ENCODE measurements at places on chromosomes 5 and 9.

GRCh38 chr5:74638544-74638969, 2.0 kb downstream of the ENC1 start:
- DNase-seq, result no peak

GRCh38 chr9:15239816-15240215, 67.2 kb downstream of the TTC39B start:
- no peak for DNase-seq

- DNase-seq, result no peak
These were observed 61.0 kb upstream of the TARS1 start for GRCh38 chr5:33379757-33380156.

DNA sequence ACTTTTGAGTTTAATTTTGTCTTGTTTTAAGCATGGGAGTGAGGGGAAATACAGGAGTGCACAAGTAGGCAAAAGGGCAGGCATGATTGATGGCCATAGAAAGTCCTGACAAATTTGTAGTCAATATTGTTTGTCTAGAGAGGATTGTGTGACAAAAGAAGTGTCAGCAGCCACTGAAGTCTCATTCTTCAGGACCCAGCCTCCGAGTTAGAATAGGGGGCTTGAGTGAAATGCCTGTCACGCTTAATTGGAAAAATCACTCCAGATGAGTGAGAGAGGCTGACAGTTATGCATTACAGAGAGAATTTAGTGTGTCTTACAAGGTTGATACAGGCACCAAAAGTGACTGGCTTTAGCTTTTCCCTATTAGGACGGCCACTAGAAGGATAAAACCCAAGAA, 81.9 kb upstream of the RPS23 start:
- no peak for DNase-seq

DNA sequence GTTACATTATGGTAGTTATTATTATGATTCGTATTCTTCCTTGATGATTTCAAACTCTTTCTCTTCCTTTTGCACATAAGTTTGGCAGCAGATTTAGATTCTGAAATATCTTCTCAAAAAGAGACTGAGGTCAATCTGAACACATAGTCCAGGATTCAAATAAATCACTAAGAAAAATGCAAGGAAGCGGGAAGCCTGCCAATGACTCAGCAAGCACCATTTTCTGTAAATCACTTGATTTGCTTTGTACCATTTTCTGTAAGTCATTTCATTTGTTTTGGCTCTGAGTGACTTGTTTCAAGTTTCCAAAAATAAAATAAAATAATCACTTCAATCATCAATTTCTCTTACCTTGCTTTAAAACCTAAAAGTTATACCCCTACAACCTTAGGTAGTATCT, 24.6 kb upstream of the GLIS3 start:
- no peak for DNase-seq

- no peak for DNase-seq
These were observed 1.8 kb downstream of the GSN start for GRCh38 chr9:121269642-121270254.

- DNase-seq, result no peak
These were observed 51.8 kb upstream of the TLE1 start for GRCh38 chr9:81741103-81741502.

DNA sequence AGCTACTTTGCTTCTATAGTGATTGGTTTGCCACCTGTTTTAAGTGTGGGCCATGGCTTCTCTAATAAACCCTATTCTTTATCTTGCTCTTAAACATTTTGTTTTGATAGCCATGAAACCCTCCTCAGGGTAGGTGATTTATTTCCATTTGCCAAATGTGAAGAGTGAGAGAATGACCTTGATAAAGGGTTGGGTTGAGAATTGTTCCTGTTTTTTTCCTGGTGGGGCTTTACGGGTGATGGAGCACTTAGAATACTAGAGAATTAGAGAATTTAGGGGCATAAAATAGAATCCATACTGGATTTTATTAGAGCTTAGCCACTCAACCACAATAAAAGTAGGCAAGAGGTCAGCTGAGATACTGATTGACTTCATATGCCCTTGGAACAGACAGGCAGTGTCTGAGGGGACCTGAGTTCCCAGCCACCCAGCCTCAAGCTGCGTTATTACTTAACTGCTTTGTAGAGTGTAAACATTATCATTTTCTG, 68.9 kb downstream of the COMMD10 start:
- no peak for DNase-seq

GRCh38 chr5:90983711-90984124, 399.4 kb downstream of the ARRDC3 start:
- DNase-seq, result no peak

DNA sequence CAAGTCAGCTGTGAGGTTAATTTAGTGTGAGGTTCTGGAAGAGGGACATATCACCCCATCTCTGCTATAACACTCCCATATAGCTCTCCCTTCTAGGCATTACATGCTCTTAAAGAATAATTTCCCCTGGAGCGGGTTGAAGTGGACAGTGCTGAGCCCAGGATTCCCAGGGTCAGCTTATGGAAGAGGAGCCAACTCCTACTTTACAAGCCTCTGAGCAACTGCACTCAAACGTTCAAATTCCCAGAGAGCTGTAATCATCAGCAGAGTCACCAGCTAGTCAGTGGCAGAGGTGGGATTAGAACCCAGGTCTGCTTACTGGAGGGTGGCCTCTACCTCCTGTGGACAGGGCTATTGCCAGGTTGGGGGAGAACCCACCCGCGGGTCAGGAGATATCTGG, 1.4 kb downstream of the NEURL1B start:
- DNase-seq, result no peak

DNA sequence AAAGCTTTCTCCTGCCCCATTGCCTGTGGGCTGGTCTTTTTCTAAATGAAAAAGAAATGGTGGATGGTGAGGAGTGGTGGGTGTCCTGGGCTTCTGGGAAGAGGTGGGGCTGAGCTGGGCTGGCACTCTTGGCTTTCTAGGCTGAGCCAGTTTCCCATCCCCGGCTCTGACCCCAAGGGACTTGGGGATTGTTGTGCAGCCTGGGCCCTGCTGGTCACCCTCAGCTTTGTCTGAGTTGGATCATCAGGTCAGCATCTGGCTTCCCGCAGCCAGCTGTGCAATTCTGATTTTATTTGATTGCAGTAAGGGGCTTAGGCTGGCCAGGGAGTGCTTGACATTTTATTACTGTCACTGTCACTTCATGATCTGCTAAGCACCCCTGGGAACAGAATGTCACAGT, 25.3 kb downstream of the GLRA1 start:
- DNase-seq, result no peak

DNA sequence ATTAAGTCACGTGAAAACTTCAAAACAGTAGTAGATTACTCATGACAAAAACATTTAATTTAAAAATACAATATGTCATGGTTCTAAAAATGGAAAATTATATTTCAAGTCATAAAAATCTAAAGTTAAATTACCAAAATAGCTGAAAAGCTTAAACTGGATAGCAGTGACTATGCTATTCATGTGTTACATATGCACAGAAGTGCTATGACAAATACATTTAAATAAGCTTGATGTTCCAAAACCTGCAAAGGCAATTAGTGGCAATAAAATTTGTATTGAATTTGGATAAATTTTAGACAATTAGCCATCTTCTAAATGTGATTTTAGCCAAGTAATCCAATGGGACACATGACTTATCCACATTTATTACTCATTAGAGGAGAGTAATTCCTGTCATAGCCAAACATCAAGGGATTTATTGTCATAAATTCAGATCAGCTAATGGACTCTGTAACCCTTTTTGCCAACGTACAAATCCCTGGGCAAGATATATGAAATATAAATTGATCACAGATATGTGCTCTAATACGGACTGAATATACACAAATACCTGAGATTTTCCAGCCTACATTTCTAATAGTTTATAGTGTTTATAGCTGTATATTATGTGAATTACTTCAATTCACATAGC, 419.4 kb downstream of the ISL1 start:
- DNase-seq, result no peak

DNA sequence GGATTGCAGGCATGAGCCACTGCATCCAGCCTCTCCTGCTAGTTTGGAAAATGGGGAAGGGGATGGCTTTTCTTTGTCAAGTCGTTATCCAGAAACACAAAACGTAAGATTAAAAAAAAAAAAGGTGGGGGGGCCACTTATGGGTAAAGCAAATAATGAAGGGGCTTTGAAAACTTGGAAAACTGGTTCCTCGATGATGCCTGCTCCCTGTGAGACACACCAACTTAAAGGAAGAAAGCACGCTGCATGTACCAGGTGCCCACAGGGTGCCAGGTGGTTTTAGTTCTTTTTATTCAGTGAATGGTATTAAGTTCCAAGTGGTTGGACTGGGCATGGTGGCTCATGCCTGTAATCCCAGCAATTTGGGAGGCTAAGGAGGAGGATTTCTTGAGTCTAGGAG, 170.1 kb downstream of the GOLPH3 start:
- DNase-seq, result no peak

DNA sequence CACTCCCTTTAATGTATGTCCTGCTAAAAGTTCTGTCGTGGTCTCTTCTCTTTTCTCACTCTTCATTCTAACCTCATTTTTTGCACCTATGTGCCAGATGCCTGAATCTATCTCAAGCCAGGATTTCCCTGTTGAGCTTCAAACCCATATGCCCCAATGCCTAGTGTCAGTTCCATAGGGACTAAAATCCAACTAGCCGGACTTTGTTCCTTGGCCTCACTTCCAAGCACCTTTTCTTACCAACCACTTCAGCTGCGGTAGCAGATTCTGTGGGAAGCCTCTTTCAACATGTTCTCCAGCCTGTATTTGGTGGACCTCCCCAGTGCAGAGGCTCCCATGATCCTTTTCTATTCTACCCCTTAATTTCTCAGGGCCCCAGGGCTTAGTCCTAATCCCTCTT, 17.5 kb downstream of the C9orf57 start:
- DNase-seq, result no peak

DNA sequence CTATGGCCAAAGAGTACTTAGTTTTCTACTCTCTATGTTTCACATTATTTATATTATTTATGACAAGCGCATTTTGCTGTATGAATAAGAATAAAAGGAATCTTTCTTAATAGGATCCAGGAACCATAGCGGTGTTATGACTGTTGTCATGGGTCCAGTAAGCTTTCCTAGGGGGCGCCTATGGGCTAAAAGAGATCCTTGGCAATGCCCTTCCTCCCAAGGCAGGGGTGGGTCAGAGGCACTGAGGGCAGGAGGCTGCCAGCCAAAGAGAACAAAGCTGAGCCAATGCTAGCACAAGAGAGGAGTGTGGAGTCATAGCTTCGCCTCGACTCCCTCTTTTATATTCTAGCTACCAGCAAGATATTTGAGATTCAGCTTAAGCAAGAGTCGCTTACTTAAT, 98.4 kb upstream of the GNAQ start:
- DNase-seq, result no peak

DNA sequence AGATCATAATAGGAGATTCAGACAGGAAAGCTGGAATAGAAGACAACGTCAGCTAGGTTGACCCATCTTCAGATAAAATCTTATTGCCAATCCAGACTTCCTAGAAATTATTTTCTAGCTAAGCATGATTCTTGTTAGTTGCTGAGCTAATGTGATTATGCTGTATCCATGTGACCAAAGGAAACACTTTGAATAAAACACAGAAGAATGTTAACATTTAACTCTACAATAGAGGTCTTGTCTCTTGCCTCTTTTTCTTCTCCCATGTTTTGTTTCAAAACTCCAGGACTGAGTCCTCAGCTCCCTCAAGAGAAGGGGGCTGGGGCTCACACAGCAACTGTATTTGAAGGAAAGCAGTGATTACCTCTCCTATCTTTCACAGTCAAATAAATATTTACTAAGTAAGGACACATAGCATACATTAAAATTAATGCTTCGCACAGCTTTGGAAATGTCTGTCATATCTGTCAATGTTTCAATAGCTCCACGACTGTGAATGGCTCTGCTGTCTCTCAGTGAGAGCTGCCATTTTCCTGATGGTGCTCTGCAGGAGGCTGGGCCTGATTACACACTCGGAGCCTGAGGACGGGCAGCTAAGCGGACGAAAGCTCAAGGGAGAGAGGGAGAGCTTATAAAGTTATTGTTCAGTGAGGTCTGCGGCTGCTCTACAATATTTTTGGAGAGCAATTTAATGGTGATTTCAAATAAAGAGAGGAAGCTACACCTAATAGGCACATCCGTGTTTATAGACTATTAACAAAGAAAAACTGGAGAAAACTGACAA, 64.8 kb upstream of the ZNF462 start:
- DNase-seq, result no peak

DNA sequence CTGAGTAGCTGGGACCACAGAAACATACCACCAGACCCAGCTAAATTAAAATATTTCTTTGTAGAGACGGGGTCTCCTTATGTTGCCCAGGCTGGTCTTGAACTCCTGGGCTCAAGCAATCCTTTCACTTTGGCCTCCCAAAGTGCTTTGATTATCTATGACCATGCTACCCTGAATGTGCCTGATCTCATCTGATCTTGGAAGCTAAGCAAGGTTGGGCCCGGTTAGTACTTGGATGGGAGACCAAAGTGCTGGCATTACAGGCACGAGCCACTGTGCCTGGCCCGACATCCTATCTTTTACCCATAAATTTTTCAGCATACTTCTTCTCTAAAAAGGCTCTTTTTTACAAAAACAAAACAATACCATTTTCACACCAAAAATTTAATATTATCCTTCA, 137.0 kb upstream of the LRRTM2 start:
- no peak for DNase-seq

DNA sequence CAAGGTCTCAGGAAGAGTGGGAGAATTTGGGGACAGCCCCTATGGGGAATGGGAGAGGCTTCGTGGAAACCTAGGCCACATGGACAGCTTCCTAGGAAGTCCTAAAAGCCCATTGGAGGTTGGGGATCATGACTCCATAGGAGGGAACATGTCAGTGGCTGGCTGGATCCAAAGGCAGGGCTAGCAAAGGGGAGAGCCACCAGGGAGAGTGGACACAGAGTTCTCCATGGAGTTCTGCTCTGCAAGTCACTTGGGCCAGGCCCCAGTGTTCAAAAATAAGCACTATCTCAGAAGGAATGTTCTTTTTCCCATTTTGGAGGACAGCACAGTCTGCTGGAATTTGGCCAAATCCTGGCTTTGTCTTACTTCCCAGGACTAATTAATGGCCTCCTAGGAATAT, 140.6 kb upstream of the RAD23B start:
- DNase-seq, result no peak

GRCh38 chr5:149172261-149172660, 31.0 kb downstream of the ABLIM3 start:
- DNase-seq, result no peak

DNA sequence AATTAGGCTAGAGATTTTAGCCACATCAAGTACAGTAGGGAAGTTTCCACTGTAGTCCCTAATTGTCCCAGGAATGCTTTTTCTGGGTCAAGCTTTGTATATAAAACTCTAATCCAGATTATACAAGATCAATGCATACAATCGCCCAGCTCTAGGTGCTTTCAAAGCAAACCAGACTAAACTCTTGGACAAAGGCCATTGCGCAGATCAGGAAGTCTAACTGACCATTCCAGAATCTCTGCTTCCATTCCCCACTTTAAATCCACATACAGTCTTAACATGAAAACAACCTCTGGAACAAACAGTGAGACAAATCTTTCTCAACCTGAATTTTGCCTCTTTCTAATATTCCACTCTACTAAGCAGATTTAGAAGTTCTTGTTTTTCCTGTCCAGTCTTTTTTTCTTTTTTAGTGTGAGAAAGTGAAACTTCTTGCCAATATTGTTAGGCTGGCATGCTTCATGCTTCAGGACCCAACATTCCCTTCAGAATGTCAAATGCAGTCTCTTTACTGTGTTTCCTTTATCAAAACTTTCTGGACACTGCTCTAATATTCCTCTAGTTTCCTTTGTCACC, 76.1 kb downstream of the ITGA1 start:
- DNase-seq, result no peak

- DNase-seq, result no peak
These were observed 146.5 kb downstream of the AOPEP start for GRCh38 chr9:94872891-94873511.
